A549 treated with AZD2906 at 1 μM for 4 hours (cell line): ENCODE measurements at places on chromosomes 13 and 19. TPM values are rescaled to one million over a fixed set of nuclear protein-coding genes. Genes with fewer than 3 reads are reported as not detected.

Gene UQCR11
- 80.7 to 191 TPM (median 167 TPM) in 5 replicates for total RNA-seq

Gene FXYD3
- total RNA-seq, result 0.50 to 0.91 TPM (median 0.80 TPM) in 5 replicates

Gene FUT1
- total RNA-seq, result 0.04 to 0.13 TPM (median 0.06 TPM) in 5 replicates

Gene IFNL1
- 0.11 TPM in 1 of 5 replicates, not detected in the others for total RNA-seq
